Stimulated activated CD4-positive, alpha-beta T cell treated with anti-CD3 and anti-CD28 coated beads, Interleukin-1b, Interleukin-23, amount 100 ng/mL, for 4 hours (primary cell): ENCODE measurements at places on chromosomes 4 and X.

- peak; percentile 14 for DNase-seq
Observed at GRCh38 chrX:57918750-57919436, 8.6 kb upstream of the ZXDA start.

DNA sequence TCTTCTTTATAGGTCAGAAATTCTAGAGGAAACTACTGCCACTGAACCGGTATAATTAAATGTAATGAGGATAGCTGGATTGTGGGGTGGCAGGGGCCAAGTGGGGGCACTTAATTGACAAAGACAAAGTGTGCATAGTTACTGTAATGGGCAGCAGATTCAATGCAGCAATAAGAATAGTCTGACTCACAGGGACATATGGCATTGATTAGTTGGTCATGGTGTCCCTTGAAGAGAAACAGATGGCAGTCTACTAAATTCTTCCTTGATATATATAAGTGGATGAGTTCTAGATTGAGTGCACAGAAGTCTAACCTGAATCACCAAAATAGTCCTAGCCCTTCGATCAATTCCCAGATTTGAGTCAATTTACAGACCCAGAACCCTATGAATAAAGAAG lies 31.6 kb downstream of the ETDC start:
- DNase-seq: no peak

GRCh38 chr4:73438582-73439215 lies 2.7 kb downstream of the AFP start:
- DNase-seq: no peak

GRCh38 chr4:143207555-143207954 lies 22.8 kb downstream of the USP38 start:
- no peak for DNase-seq

DNA sequence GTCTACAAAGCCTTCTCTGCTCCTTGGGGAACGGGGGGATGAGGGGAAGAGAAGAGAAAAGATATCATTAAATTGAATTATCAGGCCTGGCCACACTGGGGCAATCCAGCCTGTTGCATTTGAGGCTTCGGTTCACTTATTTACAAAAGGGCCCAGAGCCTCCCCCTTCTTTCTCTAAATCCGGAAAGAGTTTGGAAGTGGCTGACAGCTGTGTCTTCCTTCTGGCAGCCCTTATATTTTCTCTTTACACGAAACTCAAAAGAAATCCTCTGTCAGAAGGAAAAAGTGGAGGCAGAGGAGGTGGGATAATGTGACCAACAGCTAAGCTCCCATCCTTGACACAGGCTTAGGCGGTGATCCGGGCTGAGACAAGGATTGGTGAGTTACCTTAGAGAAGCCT lies 158.3 kb upstream of the TAPT1 start:
- DNase-seq: no peak

GRCh38 chr4:128670513-128670912 lies 139.0 kb upstream of the JADE1 start:
- DNase-seq: no peak

- no peak for DNase-seq
Observed at GRCh38 chr4:185036842-185037241, 18.6 kb downstream of the HELT start.

GRCh38 chrX:8927066-8927635 lies 106.8 kb downstream of the FAM9B start:
- no peak for DNase-seq

DNA sequence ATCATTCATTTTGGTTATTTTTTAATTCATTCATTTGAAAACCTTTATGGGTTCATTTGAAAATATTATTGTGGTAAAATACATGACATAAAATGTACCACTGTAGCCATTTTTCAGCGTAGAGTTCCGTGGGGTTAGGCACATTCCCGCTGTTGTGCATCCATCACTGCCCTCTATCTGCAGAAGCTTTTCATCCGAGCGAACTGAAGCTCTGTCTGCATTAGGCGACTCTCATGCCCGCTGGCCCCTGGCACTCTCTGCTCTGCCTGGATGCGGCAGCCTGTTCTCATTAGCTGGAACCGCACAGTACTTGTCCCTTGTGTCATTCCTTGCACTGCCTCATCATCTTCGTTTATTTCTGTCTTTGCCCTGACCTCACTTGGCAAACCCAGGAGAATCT lies 17.5 kb downstream of the CFAP99 start:
- DNase-seq: no peak

GRCh38 chr4:84032372-84032771 lies 466.7 kb downstream of the NKX6-1 start:
- DNase-seq: no peak
